ENCODE measurements at places on chromosomes 1 and 21.

DNA sequence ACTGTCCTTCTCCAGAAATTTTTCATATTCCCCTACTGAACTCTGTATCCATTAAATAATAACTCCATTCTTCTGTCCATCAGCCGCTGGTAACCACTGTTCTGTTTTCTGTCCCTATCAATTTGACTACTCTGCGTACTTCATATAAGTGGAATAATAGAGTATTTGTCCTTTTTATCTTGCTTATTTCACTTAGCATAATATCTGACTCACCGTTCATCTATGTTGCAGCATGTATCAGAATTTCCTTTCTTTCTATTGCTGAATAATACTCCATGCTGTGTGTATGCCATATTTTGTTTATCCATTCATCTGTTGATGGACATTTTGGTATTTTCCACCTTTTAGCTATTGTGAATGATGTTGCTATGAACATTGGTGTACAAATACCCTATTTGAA, 71.9 kb downstream of the CEP350 start:
- DNase-seq: no peak

DNA sequence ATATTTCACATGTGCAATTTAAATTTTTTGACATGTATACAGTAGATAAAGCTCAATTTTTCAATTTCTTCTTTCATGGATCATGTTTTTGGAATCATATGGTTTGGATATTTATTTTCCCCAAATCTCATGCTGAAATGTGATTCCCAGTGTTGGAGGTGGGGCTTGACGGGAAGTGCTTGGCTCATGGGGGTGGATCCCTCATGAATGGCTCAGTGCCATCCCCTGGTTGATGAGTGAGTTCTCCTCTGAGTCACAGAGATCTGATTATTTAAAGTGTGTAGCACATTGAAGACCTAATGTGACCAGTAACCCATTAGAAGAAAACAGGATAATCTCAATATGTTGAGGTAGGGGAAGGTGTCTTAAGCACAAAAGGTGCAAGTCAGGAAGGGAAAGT, 9.1 kb upstream of the IFI16 start:
- no peak for DNase-seq

- no peak for DNase-seq
Observed at GRCh38 chr1:155326631-155327037, 5.9 kb downstream of the RUSC1 start.

- DNase-seq: no peak
Observed at GRCh38 chr1:198234520-198235251, 77.9 kb downstream of the NEK7 start.

DNA sequence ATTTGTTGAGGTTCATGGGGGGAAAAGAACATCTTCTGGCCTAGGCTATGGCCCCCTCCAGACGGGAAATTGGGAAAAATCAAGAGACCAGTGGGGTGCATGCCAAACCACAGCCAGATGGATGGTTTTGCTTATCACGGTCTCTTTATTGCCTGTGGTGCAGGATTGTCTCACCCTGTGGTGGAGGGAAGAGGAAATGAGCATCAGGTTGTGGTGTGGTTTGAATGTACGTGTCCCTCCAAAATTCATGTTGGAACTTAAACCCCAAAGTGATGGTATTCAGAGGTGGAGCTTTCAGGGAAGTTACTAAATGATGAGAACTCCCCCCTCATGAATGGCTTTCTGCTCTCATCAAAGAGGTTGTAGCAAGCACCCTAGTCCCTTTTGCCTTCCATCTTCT, 525.7 kb downstream of the NPHP4 start:
- DNase-seq: no peak

- no peak for DNase-seq
Observed at GRCh38 chr1:29849038-29849750, 612.9 kb downstream of the PTPRU start.

GRCh38 chr1:118588566-118588965, 399.6 kb downstream of the TBX15 start:
- no peak for DNase-seq

- DNase-seq: no peak
Observed at GRCh38 chr21:31185663-31186062, 147.4 kb upstream of the KRTAP19-8 start.

GRCh38 chr1:87017998-87018672, 103.7 kb downstream of the HS2ST1 start:
- no peak for DNase-seq

DNA sequence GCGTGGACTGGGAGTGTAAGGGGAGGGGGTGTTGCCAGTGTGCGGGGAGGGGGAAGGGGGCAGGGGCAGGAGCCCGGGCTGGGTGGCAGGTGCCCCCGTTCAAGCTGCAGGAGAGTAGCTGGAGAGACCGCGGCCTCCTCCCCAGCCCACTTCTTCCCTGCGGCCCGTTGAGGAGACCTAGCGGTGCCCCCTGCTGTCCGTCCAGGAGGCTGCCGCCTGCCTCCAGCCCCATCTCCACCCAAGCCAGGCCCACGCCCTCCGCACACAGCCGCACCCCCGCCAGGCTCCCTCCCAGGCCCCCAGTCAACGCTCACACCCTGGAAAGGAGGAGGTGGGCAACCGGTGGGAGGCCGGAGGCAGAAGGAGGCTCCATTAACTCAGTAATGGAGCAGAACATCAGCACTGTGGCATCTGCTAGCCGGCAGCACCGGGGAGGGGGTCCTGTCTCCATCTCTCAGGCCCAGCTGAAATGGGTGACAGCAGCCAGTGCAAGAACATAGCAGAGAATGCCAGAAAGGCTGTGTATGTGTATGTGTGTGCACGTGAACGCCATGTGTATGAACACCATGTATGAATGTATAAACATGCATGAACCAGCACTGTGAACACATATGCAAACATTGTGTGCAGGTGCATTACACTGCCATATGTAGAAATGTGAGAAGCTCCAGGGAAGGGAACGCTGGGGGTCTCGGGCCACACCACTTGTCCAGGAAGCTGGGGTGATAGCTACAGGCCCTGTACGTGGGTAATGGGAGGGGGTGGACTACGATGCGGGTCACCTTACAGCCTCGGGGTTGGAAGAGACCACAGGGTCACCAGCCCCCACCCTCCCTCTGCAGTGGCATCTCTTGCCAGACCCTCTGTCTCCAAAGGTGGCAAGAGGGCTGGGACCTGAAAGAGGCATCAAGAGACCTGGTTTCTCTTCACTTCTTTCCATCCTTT, 84.6 kb downstream of the SYT2 start:
- no peak for DNase-seq

- no peak for DNase-seq
Observed at GRCh38 chr1:24285231-24285630, 33.9 kb upstream of the GRHL3 start.

DNA sequence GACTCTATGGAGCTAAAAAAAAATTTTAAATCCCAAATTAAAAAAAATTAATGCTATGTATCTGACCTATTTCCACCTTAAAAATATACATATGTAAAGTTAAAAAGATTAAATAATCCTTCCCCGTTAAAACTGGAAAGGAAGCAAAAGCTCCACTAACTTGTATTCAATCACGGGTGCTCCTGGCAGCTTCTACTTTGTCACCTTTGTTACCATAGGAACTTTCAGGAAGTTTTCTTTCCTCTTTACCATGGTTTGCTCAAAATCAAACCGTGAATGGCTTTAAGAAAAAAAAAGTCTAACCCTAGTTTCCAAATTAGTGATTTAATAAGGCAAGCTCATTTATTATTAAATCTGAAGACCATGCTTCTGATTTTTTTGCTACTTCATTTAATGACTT, 3.5 kb downstream of the GPATCH2 start:
- DNase-seq: no peak
